ENCODE measurements at places on chromosomes 7 and 10.

GRCh38 chr7:128021366-128021765, 9.9 kb downstream of the LRRC4 start:
- DNase-seq = no peak

GRCh38 chr7:73621168-73622063, 2.9 kb downstream of the MLXIPL start:
- DNase-seq = no peak

- DNase-seq = no peak
These were observed 150.2 kb upstream of the AUTS2 start for GRCh38 chr7:69448071-69448470.

- no peak for DNase-seq
These were observed 11.2 kb upstream of the SLC35B4 start for GRCh38 chr7:134327896-134328295.

- no peak for DNase-seq
These were observed 57.7 kb upstream of the CDK14 start for GRCh38 chr7:90538405-90538804.

DNA sequence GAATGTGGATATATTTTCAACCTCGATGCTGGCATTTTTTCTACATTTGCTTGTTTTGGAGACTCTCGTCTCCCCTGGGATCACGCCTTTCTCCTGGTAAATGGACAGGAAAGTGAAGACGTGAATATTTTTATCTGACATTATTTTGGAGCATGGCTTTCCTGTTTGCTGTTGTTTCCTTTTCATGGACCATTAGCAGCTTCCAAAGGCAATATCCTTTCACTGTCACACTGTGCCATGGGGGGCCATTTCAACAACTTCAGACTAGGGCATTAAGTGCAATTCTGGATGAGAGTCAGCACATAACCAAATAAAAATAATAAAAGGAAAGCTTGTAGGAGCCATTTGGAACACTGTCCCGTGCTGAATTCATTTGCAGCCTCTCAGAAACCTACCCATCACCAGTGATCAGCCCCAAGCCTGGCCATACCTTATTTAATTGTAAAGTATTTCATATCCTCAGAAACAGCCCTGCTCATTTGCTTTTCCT, 75.9 kb upstream of the NEUROD6 start:
- no peak for DNase-seq

- no peak for DNase-seq
These were observed 22.8 kb downstream of the UNC5B start for GRCh38 chr10:71234970-71235685.

DNA sequence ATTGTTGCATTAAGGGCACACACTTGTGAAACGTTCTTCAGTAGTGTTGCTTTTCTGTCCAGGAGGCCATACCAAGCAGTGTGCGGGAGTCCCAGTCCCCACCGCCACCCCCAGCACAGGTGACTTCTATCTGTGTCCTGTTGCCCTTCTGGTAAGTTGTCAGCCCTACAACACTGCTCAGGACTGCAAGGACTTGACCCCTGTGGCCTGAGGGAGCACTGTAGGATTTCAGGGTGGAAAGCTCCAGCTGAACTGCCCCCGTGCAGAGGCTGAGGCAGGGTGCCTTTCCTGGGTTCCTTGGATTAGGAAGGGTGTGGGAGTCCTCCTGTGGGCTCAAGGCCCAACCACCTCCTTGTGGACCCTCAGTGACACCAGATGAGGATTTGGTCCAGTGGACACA, 26.8 kb upstream of the ZNF488 start:
- DNase-seq = no peak

DNA sequence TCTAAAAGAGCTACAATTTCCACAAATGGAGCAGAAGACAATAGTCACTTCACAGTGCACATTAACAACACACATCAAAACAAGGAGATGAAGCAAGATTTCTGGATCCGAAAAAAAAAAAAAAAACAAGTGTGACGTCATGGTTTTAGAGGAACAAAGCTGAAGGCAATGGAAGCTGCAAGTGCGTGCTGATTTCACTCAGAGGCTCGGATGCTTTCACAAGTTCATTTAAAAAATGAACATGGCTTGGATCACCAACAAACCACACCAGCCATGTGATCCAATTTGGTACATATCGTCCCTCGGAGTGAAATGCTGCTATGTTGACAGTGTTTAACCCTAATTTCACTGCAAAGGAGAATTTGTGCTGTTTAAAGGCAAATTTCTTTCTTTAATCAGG, 337.0 kb upstream of the PRKCQ start:
- DNase-seq = no peak

- no peak for DNase-seq
These were observed 56.3 kb downstream of the PLXNA4 start for GRCh38 chr7:132519936-132520335.

DNA sequence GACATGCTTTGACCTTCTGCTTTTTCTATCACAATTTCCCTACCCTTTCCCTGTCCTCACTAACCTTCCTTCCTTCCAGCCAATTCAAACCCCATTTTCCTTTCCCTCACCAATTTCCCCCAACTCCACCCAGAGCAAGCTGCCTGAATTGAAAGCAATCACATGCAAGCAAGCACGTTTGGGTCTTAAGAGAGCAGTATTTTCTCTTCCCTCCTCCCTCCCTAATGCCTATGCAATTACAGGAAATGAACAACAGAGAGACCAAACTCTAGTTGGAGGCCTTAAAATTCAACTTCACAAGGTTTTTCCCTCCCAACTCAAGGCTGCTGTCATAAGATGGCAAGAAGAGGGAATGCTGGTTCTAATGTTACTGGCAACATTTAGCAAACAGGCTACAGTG, 117.2 kb downstream of the MYOF start:
- DNase-seq = no peak

- no peak for DNase-seq
These were observed 308.3 kb upstream of the IGFBP3 start for GRCh38 chr7:46229409-46229808.

- DNase-seq = no peak
These were observed 3.1 kb upstream of the ARID5B start for GRCh38 chr10:61898435-61898778.

- no peak for DNase-seq
These were observed 132.7 kb upstream of the YAE1 start for GRCh38 chr7:39433550-39433949.

DNA sequence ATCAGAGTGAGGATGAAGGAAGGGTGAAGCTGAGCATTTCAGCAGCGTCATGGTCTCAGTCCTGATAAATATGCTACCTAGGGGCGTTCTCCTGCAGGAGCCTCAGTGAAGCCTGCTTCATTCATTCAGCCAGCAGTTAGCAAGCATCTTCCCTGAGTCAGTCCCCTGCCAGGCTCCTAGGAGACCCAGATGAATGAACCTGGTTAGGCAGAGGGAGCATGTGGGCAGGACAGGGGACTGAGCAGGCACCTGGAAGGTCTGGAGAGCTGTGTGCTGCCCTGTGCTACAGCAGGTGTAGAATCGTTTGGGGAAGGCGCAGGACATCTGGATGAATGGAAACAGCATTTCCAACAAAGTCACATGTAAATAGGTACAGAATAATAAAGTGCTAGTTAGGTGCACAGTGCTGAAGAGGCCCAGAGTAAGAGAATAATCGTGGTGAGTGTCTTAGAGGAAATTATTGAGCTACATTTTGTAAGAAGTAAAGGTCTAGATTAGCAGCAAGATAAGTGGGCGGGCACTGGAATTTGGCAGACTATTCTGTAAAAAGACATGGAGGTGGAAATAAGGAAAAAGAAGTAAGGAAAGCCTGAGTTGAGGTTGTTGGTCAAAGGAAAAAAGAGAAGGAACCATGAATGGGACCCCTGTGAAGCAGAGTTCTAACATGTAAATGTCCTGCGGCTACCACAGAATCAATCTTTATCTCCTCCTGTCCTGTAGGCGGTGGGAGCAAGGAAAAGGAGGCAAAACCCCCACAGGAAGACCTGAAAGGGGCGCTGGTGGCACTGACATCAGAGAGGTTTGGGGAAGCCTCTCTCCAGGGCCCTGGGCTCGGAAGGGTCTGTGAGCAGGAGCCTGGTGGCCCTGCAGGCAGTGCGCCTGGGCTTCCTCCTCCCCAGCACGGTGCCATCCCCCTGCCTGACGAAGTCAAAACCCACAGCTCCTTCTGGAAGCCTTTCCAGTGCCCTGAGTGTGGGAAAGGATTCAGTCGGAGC, 12.0 kb downstream of the ZSCAN25 start:
- DNase-seq = no peak

DNA sequence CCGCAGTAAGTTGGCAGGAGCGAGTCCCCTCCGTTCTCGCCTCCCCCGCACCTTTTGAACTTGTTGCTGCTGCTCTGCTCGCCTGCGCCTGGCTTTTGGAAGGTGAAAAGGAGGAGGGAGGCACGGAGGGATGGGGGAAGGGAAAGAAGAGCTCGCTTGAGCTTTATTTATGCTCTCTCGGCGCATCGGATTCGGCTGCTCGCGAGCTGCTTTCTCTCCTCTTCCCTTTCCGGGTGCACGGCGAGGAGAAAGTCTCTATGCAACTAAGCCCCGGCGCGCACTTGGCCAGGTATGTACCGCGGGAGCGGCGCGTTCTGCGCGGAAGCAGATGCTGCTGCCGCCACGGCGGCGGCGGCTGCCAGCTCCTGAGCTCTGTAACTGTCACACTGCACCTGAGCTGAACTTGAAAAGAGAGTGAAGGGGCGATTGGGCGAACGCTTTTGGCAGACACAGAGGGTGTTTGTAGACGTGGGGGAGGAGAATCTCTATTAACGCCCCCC, 551 bp downstream of the KCND2 start:
- no peak for DNase-seq

- DNase-seq = no peak
These were observed 36.4 kb downstream of the FEZF1 start for GRCh38 chr7:122268101-122268500.

- no peak for DNase-seq
These were observed 77.1 kb downstream of the GSAP start for GRCh38 chr7:77338883-77339629.

- no peak for DNase-seq
These were observed 65.1 kb downstream of the ZRANB1 start for GRCh38 chr10:125006921-125007426.

GRCh38 chr10:21530641-21531040, 3.4 kb upstream of the MLLT10 start:
- DNase-seq = no peak

DNA sequence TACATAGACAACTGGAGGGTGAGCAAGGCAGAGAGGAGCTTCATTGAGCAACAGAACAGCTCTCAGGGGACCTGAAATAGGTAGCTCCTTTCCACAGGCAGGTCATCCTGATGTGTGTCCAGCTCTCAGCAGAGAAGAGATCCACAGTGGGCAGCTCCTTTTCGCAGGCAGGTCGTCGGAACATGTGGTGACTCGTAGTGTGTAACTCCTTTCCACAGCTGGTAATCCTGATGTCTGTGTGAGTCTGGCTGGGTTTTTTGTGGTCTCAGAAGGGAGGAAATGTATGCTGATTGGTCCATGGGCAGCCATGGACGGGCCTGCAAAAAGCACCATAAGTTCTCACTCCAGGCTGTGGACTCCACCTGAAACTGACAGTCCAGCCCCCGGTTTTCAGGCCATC, 24.4 kb upstream of the TES start:
- no peak for DNase-seq

DNA sequence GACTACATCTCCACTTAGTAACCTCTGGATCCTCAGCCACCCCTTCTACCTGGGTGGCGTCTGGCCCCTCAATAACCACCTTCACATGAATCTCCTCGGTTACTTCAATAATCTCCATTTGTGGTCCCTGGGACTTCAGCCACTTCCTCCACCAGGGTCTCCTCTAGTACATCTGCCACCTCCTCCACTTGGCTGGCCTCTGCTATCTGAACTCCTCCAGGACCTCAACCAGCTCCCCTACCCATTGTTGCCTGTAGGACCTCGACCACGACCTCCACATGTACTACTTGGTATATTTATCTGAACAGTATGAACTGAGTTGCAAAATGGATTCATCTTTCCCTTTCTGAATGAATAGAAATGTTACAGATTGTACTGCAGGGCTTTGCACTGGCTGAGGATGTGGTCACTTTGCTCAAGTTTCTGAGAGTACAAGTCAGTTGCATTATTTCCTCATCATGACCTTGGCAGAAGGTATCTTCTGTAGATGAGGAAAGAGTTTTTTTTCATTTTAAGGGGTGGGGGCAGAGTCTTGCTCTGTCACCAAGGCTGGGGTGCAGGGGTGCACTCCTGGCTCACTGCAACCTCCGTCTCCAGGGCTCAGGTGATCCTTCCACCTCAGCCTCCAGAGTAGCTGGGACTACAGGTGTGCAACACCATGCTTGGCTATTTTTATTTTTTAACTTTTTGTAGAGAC, 36.0 kb downstream of the MAT1A start:
- no peak for DNase-seq

- DNase-seq = no peak
These were observed 68.9 kb upstream of the EXOC4 start for GRCh38 chr7:133183969-133184368.

GRCh38 chr10:70529848-70530247, 51.3 kb downstream of the PALD1 start:
- DNase-seq = no peak

DNA sequence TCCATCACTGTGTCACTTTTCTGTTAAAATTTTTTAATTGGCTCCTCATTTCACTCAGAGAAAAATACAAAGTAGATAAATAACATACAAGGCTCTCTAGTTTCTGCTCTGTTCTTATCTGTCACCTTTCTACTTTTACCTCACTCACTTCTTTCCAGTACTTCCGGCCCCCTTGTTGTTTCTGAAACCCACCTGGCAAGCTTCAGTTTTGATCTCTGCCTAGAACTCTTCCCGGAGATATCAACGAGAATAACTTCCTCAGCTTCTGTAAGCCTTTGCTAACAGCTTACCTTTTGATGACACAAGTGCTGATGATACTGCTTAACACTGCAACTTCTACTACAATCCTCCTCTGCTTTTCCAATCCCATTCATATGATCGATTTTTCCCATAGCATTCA, 566.2 kb downstream of the PCDH15 start:
- no peak for DNase-seq

- no peak for DNase-seq
These were observed 34.0 kb downstream of the ZNF438 start for GRCh38 chr10:30997536-30998235.

GRCh38 chr7:130954918-130955564, 221.0 kb upstream of the KLF14 start:
- no peak for DNase-seq

GRCh38 chr7:28348636-28349035, 63.7 kb upstream of the CREB5 start:
- no peak for DNase-seq

- no peak for DNase-seq
These were observed 120.2 kb downstream of the MAD1L1 start for GRCh38 chr7:2112261-2113198.

DNA sequence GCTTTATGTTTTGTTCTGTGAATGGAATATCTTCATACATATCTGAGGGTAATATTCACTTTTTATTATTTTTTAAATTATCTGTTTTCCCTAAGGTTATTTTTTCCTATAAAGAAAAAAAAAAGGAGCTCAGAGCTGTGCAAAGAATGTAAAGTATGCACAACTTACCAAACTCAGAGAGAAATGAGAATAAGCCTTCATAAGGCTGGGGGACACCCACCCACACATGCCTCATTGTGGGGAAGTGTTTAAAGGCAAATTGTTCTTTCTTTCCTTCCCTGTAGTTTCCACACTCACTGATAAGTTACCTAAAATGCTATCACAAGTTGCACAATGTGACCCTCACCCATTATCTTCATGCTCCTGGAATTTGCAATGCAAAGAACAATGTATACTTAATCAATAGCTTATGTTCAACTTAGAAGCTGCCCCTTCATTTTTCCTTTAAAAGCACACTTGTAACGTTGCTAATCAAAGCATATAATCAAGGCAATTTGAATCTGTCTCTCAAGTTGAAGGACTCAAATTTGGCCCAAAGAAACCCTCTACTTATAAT, 108.1 kb downstream of the GNAT3 start:
- DNase-seq = no peak

All from cortex of kidney (tissue), 1 donor.